ENCODE measurements at places on chromosomes 4 and X.

GRCh38 chrX:55710701-55711100 lies 6.8 kb upstream of the RRAGB start:
- no peak for DNase-seq

DNA sequence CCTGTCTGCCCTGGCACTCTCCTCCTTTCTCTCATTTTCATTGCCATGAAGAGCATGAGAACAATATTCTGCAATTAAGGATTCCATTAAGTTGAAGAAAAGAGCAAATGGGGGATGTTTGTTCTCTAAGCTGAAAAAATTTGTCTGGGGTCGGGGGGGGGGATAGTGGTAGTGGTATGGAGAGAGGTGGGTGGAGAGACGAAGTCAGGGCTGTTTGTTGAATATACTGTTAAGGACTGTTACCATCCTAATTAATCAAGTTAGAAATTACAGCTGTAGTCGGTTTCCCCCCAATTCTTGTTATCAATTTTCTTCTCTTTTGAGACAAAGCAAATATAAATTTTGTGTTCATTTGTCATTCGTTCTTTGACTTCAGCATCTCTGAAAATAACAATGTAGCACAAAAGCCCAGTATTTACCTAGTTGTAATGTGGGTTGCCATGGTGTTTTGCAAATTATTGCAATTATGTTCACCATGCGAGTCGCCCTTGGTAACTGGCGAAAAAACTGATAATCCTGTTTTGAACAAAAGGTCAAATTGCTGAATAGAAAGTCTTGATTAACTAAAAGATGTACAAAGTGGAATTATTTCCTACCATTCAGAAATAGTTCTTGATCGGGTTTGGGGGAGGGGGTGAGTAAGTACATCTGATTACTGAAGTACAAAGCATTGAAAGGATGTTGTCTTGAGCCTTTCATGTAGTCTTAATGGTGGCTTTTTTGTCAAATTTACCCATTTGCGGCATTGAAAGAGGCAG lies 139.1 kb downstream of the ARX start:
- DNase-seq, result no peak

DNA sequence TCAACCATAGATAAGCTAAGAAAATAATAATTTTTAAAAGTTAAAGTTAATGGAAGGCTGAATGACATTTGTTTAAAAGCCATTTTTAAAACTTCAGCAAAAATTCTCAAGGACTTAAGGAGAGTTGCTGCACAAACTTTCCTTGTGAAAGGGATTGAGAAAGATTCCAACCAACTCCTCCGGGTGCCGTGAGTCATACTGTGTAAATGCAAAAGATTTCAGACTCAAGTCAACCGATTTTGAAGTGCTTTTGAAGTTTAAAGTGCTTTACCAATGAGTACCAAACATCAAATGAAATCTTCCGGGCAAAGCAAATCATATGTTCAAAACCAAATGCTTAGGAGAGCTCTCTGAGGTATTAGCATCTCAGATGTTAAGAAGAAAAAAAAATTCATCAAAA lies 31.4 kb downstream of the VCX2 start:
- no peak for DNase-seq

GRCh38 chr4:56817840-56818491 lies 3.5 kb downstream of the SPINK2 start:
- no peak for DNase-seq
